CD14-positive monocyte (primary cell): ENCODE measurements at places on chromosomes 12 and 14. TPM values are rescaled to one million over a fixed set of nuclear protein-coding genes. Genes with fewer than 3 reads are reported as not detected.

The SLC38A4 gene
- not detected in 2 replicates for polyA plus RNA-seq

The MYH6 gene
- polyA plus RNA-seq: not detected

The STON2 gene
- polyA plus RNA-seq: 1.6 TPM

The C1QL4 gene
- polyA plus RNA-seq: not detected in 2 replicates

The CCDC38 gene
- not detected in 2 replicates for polyA plus RNA-seq

The TEX22 gene
- polyA plus RNA-seq: 0.52 TPM

The LYZ gene
- 46,644 TPM for polyA plus RNA-seq

The PLCZ1 gene
- polyA plus RNA-seq: not detected

The KRT85 gene
- polyA plus RNA-seq: not detected

The ESR2 gene
- polyA plus RNA-seq: not detected

The PPM1H gene
- polyA plus RNA-seq: 1.9 TPM

The FOXJ2 gene
- 7.4 TPM for polyA plus RNA-seq

The NKX2-1 gene
- polyA plus RNA-seq: not detected in 2 replicates

The ATN1 gene
- polyA plus RNA-seq: not detected

The A2ML1 gene
- polyA plus RNA-seq: not detected in 2 replicates

The CIDEB gene
- 36.4 TPM for polyA plus RNA-seq

The PNN gene
- polyA plus RNA-seq: 9.0 TPM

The SLC2A14 gene
- 0.29 TPM for polyA plus RNA-seq

The KCNH3 gene
- polyA plus RNA-seq: 1.3 TPM

The CATSPERB gene
- not detected in 2 replicates for polyA plus RNA-seq

The PPP1R3E gene
- 0.81 TPM for polyA plus RNA-seq

The SLC6A15 gene
- polyA plus RNA-seq: not detected

The CMA1 gene
- not detected for polyA plus RNA-seq

The GTF2H3 gene
- polyA plus RNA-seq: 21.7 TPM

The KRT82 gene
- not detected for polyA plus RNA-seq
